ENCODE measurements at places on chromosomes 1 and 21.
A peak's percentile ranks its signal among the peaks of the same experiment; 100 is the strongest.

GRCh38 chr1:244065960-244066388 is 14.9 kb downstream of the ZBTB18 start:
- peak; percentile 83 for DNase-seq

DNA sequence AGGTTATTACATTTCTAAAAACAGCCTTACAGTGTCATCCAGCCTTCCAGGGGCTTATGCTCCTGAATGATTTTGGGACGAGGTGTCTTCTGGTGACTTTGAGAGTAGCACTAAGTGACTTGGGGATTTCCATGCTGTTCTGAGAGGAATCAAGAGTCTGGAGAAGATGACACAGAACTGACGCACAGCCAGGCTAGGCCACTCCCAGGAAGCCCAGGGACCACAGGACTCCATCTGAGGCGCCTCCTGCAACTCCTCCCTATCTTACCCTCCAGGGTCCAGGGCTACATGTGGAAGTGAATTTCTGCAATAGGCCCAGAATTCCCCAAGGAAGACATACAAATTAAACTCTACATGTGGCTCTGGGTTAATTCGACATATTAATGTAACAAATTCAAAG is 92.5 kb downstream of the SLC25A24 start:
- DNase-seq: peak; percentile 40

DNA sequence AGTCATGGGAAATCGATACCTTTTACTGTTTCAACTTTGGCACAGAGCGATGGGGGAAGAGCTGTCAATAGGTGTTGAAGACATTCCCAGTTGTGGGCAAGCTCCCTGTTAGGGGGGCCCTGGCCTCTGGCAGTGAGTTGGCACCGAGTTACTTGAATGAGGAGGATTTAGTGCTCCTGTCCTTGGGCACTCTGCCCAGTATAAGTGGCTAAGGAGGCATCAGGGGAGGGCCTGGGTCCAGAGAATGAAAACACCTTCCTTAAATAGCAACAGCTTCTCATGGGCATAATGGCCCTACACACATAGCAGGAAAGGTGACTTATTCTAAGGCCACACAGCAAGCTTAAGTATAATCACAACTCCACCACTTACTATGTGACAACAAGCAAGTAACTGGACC is 664.4 kb downstream of the PTPRU start:
- DNase-seq: no peak

DNA sequence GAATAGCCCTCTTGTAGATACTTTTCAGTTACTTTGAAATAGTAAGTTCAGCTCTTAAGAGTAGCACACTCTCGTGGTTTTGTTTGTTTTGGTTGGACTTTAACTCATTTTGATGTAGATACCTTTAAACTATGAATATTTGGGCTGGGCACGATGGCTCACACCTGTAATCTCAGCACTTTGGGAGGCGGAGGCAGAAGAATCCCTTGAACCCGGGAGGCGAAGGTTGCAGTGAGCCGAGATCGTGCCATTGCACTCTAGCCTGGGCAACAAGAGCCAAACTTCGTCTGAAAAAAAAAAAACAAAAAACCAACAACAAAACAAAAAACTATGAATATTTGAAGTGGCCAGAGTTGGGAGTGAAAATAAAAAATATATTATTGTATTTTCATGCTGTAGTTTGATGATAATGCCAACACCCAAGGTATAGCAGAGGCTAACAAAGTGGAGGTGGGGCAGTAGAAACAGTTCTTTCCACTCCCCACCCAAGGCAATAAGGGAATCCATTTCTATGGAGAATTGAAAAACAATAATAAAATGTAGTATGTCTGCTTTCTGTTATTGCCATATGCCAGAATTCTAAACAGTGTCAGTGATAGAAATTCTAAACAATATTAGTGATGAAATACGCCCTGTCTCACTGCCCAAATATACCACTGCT is 1.7 kb downstream of the ZNF326 start:
- no peak for DNase-seq

GRCh38 chr1:1059494-1060280 is 14.4 kb downstream of the RNF223 start:
- DNase-seq: peak; percentile 72

DNA sequence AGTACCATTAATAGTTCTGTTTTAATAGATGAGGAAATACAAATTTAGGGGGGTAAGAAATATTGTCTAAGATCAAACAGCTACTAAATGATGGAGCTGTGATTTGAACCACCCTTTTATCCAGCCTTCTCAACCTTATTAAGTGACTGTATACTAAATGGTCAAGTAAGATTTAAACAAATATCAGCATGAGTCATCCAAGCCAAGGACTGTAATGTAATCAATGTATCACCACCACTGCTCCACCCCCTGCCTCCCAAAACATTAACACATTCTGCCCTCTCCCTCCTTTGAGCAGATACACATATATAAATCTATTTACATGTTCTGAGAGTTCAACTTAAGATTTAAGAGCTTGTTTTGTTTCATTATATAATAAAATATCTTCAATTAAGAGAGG is 58.9 kb downstream of the LRRC40 start:
- peak; percentile 61 for DNase-seq

DNA sequence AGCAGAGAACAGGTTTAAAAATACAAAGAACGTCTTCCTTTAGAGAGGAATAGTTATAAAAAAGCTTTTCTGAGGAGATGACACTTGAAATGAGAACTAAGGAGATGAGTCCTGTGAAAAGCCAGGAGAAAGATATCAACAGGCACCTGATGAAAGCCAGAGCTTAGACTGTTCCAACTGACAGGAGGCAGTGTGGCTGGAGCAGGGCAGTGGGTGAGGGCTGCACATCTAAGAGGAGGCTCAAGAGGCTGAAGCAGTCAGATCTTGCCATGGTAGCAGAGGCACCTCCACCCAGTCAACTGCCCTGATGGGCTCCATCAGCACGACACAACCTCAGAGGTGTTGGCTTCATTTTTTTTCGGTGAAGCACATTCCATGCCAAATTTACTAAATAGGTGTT is 445.3 kb downstream of the ADGRL2 start:
- DNase-seq: no peak

GRCh38 chr1:27602462-27603308 is 1.3 kb downstream of the AHDC1 start:
- DNase-seq: peak; percentile 41

DNA sequence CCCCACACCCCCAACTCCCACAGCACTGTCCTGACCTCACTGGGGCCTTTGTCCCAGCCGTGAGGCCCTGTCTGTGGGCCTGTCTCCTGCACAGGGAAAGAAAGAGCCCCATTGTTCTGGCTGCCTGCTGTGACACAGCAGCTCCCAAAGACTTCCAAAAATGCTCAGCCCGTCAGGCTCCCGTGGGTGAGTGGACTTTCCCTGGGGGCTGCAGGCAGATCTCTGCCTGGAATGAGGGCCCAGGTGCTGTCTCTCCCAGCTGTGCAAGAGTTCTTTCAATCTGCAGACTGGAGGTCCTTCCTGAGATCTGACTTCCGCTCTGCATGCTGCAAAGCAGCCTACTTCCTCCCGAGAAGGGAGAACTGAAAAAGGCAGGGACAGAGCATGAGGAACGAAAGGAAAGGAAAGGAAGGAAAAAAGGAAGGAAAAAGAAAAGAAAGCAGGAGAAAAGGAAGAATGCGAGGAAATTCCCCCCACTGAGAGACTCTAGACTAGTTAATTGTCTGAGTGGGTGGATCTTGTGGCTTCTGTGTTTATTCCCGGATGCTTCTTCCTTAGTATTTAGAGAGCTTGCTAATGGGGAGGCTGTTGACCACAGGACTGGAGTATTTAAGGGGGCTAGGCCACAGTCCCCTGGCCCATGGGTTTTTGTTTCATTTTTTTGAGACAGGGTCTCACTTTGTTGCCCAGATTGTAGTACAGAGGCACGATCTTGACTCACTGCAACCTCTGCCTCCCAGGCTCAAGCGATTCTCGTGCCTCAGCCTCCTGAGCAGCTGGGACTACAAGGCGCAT is 15.0 kb downstream of the NES start:
- DNase-seq: peak; percentile 41

DNA sequence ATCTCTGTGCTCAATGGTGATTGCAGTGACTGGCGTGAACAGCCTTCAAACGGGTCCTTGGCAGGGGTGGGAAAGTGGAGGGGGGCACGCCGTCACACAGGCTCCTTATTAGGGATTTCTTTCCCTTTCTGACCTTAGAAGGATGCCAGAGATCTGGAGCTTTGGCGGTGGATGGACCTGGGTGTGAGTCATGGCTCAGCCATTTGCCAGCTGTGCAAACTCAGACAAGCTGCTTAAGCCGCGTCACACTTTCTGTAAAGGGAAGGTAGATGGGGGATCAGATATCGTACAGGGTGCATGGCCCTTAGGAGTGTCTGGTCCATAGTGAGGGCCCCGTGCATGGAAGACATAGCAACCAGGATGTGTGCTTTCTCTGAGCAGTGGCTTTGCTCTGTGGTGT is 48.3 kb upstream of the C1orf174 start:
- DNase-seq: no peak

DNA sequence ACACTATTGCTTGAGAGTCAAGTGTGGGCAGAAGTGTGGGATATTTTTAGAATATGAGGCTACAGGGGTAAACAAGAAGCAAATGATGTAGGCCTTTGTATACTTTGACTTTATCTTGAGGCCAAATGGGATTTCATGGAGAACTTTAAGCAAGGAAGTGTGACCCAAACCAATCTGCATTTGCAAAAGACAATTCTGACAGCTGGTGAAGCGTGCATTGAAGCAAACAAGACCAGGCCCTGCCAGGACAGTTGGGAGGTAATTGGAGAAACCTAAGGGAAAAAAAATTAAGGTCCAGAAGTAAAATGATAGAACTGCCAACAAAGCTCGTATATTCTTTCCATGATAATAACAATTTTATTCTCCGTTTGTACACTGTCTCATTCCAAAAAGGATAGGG is 168.3 kb downstream of the TM2D1 start:
- DNase-seq: no peak

DNA sequence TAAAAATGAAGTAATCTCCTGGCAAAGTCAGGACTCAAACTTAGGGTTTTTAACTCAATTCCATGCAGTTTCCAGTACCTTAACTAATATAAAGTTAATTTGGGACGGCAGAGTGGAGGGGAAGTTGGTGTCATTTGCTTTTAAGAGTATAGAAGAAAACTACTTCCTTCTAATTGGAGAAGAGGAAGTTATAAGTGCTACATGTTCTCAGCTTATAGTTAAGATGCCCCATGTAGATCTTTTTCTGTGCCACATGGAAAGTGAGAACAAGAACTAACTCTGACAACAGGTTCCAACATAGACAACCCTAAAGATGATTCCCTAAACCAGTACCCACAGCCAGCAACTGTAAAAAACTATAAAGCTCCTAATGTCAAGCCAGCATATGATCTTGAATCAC is 11.5 kb downstream of the RRAGC start:
- no peak for DNase-seq

DNA sequence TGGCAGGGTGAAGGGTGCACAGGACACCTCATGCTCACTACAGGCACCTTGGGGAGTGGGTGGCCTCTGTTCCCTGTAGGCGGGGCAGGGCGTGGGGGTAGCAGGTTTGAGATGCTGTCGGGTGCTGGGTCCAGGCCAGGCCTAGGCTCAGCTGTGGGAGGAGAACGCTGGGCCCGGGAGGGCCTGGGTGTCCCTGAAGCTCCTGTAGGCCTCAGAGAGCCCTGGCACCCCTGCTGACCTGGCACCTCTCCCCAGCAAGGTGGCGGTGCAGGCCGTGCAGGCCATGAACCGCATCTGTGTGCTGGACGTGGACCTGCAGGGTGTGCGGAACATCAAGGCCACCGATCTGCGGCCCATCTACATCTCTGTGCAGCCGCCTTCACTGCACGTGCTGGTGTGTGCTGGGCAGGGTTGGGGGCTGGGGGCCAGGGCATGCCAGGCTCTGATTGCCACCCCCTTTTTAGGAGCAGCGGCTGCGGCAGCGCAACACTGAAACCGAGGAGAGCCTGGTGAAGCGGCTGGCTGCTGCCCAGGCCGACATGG is 2.5 kb upstream of the GJC2 start:
- no peak for DNase-seq

DNA sequence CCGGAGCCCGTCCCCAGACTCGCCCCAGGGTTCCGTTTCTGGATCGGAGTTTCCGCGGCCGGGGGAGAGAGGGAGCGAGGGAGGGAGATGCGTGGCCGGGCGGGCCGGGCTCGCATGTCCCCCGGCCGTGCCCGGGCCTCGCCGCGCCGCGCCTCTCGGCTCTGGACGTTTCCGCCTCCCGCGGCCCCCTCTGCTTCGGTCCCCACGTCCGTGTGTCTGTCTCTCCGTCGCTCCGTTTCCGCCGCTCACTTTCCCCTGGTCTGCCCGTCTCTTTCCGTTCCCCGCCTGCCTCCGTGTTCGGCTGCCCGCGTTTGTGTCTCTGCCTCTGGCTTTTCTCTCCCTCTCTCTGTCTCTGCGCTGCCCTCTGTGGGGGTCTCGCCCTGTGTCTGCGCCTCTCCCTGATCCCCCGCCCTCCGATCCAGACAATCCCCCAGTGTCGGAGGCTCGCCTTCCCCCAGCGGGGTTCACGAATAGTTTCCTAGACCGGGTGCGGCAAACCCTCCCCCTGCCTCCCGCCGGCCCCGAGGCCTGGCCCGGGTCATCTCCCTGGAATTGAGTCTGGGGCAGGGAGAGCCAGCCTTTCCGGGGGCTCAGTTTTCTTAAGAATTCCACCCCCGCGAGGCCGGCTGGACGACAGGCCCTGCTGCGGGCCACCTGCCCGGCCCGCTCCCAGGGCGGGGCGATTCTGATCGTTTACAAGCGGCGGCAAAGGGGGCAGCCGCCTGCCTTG is 735 bp downstream of the NBL1 start:
- DNase-seq: no peak

- no peak for DNase-seq
Observed at GRCh38 chr1:177211231-177211630, 40.5 kb downstream of the BRINP2 start.

GRCh38 chr1:40897513-40897912 is 35.4 kb upstream of the CITED4 start:
- DNase-seq: peak; percentile 58

- no peak for DNase-seq
Observed at GRCh38 chr1:151562661-151563060, 22.6 kb downstream of the TUFT1 start.

- peak; percentile 39 for DNase-seq
Observed at GRCh38 chr1:92310185-92310597, 11.3 kb downstream of the RPAP2 start.

- DNase-seq: peak; percentile 62
Observed at GRCh38 chr1:207858281-207858680, 52.6 kb downstream of the CD34 start.

- no peak for DNase-seq
Observed at GRCh38 chr1:156157966-156158365, 4.6 kb downstream of the SEMA4A start.

Data from iris pigment epithelial cell (primary cell).